Stimulated activated CD4-positive, alpha-beta T cell treated with anti-CD3 and anti-CD28 coated beads, Interleukin-1b, Interleukin-23, amount 100 ng/mL, for 24 hours (primary cell): ENCODE measurements at places on chromosomes 12 and 14.
A peak's percentile ranks its signal among the peaks of the same experiment; 100 is the strongest.

- no peak for DNase-seq
Observed at GRCh38 chr12:7310070-7310469, 6.2 kb downstream of the ACSM4 start.

DNA sequence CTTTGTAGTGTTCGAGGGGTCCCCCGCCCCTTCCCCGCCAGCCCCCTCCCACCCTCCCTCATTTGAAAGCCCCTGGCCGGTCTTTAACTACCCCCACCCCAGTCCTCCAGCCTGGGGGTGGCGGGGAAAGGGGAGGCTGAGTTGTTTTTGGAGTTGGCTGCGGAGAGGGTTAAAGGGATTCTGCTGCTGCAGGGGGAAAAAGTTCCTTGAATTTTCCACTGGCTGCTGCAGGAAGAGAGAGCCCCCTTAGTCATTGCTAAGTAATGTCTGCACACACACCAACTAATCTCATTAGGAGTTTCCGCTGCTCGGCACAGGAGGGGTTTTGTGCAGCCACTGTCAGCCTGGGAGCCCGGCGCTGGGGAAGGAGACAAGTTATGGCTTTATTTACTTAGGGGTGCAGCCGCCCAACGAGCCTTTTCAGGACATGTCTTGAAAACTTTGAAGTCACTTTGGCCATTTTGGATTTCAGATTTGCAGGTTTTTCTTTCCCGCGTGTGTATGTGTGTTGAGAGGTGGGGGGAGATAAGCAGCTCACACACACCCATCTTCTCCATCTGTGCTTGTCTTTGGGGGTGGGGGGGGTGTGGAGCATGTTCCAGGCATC, 1.8 kb downstream of the ELK3 start:
- DNase-seq, result peak; percentile 49

DNA sequence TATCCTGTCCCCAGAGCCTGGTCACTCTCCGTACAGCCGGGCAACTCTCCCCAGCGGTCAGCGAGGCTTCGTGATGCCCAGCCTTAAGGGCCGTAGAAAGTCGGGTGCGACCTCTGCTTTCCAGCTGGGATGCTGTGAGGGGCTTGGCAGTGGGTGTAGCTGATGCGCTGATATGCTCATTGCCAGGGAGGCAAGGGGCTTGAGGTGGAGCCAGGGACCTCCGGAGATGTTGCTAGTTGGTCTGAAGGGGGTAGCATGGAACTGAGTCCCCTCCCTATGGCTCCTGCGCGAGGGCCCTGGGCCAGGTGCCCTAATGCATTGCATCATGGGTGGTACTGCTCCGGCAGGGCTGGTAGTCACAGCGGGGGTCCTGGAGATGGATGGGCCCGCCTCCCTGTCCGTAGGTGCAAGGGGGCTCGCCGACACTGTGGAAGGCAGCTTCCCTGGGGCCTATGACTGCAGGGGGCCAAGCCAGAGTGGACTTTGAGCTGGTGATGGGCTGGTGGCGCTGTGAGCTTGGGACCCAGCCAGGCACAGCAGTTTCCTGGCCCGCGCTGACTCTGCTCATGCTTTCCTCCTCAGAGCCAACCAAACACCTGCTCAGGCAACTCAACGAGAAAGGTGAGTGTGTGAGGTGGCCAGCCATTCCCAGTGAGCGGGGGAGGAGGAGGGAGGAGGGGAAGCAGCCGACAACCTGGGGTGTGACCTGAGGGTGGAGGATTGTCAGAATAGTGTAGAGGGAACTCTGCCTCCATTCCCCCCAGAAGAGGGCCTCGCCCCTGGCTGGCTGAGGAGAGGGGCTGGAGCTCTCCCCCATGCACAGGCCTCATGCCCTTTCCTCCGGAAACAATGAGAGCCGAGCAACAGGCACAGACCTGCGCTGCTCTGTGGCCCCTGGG, 32.3 kb downstream of the PLEKHG3 start:
- no peak for DNase-seq

DNA sequence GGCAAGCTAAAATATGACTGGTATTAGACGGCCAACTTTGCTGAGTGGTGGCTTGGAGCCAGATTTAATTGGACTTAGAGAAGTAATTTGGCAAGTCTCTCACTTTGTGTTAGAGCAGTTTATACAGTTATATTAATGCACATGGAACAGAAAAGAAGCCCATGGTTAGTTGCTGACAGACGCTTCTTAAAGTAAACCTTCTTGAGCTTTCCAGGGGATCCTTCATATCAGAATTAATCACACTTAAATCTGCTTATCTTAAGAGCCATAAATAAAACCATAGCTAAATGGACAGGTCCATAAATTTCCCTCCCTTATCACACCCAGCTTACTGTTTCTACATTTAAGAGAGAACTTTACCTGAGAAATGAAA, 9.6 kb downstream of the GSG1 start:
- no peak for DNase-seq

DNA sequence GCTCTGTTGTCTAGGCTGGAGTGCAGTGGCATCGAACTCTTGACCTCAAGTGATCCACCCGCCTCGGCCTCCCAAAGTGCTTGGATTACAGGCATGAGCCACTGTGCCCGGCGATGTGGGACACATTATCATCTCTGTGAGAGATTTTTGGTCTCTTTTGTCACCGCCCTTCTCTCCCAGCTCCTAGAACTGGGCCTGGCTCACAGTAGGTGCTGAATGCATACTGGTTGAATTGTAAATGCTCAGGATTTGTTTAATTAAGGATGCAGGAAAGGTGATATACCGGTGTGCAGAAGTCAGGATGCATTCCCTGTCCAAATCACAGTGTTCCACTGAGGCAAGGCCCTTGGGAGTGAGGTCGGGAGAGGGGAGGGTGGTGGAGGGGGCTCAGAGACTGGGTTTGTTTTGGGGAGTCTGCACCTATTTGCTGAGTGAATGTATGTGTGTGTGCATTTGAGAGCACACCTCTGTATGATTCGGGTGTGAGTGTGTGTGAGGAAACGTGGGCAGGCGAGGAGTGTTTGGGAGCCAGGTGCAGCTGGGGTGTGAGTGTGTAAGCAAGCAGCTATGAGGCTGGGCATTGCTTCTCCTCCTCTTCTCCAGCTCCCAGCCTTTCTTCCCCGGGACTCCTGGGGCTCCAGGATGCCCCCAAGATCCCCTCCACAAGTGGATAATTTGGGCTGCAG, 1.0 kb upstream of the KRT18 start:
- no peak for DNase-seq

GRCh38 chr12:55700255-55701018, 7.3 kb downstream of the ITGA7 start:
- DNase-seq, result no peak
